Right renal pelvis (tissue), 4 donors: ENCODE measurements at places on chromosomes 6 and 20. TPM values are rescaled to one million over a fixed set of nuclear protein-coding genes. Genes with fewer than 3 reads are reported as not detected.

The ZKSCAN3 gene
- 8.1 TPM for polyA plus RNA-seq

The FAM209B gene
- 0.39 TPM for polyA plus RNA-seq

The DEFB119 gene
- not detected for polyA plus RNA-seq

The MEA1 gene
- 87.0 TPM for polyA plus RNA-seq

The PARD6B gene
- 29.7 TPM for polyA plus RNA-seq

The LY86 gene
- polyA plus RNA-seq, result 1.6 TPM

The ANKRD66 gene
- polyA plus RNA-seq, result not detected

The PRKN gene
- 12.1 TPM for polyA plus RNA-seq

The TTBK1 gene
- polyA plus RNA-seq, result 0.25 TPM

The IMPG1 gene
- polyA plus RNA-seq, result 2.0 TPM
